AG20443 (cell line): ENCODE measurements at places on chromosomes 16 and 17.
A peak's percentile ranks its signal among the peaks of the same experiment; 100 is the strongest.

DNA sequence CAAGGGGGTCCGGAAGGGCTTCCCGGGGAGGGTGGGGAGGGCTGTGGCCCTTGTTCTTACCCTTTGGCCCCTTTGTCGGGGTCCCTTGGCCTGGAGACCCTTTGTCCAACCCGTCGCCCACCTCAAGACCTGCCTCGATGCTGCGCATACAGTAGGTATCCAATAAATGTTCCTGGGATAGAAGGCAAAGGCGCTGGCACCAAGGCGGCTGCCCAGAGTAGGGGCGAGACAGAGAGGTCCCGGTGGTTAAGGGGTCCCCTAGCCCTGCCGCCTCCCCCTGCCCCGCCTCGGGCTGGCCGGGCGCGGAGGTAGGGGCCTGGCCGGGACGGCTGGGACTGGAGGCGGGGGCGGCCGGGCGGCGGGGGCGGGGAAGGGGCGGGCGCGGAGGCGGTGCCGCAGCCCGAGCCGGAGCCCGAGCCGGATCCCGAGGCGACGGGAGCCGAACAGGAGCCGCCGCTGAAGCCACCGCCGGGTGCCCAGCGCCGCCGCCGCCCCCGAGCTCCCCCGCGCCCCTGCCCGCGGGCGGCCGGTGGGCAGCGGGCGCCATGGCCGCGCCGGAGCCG is at the start of gene NHERF2:
TSS of gene NHERF2 (plus strand) at position 442 of the 563 bp plus-strand sequence. CDS start at position 546, 104 bp downstream.
- DNase-seq: peak; percentile 81

- DNase-seq: peak; percentile 70
Observed at GRCh38 chr17:28896884-28897768, at the start of gene FLOT2. TSS of gene FLOT2 (minus strand) at chr17:28897733. CDS start at chr17:28897574, 159 bp downstream.

DNA sequence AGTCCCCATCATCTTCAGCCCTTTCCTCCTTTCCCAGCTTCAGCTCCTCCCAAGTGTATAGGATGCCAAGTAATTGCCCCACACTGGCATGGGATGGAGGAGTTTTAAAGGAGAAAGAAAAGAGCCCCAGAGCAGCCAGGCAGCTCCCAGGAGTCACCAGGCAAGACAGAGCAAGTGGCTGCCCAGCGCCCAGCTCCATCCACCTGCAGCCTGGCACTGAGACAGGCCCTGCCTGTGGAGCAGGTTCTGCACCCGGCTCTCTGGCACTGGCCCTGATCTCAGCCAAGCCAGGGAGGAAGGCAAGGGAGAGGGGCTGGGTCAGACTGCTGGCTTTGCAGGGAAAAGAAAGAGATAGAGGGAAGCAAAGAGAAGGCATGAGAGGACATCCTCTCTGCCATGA is 21.7 kb downstream of the FOXN1 start:
- DNase-seq: no peak

GRCh38 chr16:27739606-27740357 is 189.8 kb downstream of the KATNIP start:
- no peak for DNase-seq

DNA sequence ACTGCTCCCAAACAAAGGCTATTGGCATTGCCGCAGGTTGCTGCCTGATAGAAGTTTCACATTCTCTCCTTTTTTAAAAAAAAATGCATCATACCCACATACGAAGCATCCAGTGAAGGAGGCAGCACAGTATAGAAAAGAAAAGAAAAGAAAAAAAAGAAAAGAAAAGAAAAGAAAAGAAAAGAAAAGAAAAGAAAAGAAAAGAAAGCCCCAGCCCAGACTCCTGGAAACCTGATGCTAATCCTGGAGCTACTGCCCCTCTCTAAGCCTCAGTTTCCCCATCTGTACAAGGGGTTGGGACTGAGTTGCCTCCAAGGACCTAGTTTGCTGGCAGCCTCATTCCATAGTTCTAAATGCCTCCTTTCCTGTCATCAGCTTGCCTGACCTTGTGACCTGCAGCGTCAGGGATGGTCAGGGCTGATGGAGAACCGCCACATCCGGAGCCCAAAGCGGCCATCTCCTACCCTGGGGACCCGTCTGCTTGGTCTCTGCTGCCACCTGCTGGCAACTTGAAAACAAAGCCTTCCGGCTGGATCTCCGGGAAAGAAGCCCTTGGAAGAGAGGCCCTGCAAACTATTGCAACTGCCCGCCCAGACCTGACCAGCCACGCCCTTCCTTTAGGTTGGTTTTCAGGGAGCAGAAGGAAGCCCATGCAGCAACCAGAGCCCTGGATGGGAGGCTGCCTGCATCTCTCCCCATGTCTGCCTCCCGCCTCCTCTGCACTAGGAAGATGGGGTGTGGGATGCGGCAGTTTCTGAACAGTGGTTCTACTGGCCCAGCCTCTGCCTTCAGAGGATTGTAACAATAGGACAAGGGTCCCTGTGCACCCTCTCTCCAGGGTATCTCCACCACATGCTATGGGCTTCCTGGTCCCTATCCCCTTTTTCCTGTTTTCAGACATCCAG is 13.0 kb downstream of the AIPL1 start:
- DNase-seq: peak; percentile 93

GRCh38 chr16:78823027-78823426 is 723.6 kb downstream of the WWOX start:
- DNase-seq: no peak

- no peak for DNase-seq
Observed at GRCh38 chr17:77846531-77847085, 111.9 kb upstream of the TNRC6C start.

- no peak for DNase-seq
Observed at GRCh38 chr17:39772415-39772814, 34.7 kb downstream of the GRB7 start.

DNA sequence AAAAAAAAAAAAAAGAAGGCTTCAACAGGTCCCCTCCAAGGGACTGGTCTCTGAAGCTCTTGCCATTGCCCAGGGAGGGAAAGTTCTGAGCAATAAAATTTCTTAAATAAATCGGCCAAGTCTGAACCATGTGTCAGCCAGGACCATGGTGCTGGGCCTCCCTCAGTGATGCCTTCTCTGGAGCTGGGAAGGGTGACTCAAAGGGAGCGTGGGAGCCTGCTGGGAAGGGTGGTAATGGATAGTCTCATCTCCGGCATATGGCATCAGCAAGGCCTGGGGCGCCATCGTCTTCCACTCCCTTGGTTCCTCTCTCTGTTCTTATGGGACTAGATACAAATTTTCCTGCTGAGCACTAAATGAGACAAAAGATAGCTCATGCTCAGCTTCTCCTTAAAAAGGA is 2.3 kb downstream of the VKORC1 start:
- DNase-seq: no peak

- no peak for DNase-seq
Observed at GRCh38 chr16:20598832-20599469, 22.8 kb upstream of the ACSM2B start.

- DNase-seq: peak; percentile 69
Observed at GRCh38 chr17:79749156-79749815, 18.5 kb downstream of the ENPP7 start.

DNA sequence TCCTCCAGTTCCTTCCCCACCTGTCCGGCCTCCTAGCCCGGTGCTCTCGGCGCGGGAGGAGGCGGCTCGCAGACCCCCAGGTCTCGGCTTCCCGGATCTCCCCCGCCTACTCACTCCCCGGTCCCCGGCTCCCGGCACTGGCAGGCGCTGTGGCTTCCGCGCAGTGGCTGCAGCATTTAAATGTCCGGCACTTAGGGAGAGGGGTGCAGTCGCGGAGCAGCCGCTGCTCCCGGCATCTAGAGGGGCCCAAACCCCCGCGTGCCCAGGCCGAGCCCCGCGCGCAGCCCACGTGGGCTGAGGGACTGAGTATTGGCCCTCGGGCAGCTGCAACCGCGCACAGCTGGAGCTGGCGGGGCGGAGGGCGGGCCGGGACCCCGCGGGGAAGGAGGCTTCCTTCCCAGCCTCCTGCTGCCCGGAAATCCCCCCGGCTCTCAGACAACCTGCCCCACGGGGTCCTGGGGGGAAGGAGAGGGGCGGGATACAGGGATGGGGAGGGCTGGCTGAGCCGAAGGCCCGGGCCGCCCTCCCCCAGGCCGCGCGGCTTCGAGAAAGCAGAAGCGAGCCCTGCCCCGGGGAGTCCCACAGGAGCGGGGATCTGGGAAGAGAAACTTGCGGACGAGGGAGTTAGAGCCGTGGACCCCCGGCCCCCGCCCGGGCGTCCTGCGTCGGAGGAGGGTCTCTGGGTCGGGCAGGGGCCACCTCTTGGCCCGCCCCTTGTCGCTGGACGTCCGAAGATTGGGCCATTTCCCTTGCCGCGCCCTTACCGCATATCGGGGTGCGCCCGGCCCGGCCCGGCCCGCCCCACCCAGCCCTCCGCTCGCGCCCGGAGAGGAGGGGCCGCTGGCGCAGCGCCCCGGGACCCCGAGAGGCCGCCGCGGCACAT is at the start of gene MMP25:
TSS of gene MMP25 (plus strand) at position 804 of the 883 bp plus-strand sequence. CDS start 357 bp downstream, outside the sequence.
- no peak for DNase-seq

DNA sequence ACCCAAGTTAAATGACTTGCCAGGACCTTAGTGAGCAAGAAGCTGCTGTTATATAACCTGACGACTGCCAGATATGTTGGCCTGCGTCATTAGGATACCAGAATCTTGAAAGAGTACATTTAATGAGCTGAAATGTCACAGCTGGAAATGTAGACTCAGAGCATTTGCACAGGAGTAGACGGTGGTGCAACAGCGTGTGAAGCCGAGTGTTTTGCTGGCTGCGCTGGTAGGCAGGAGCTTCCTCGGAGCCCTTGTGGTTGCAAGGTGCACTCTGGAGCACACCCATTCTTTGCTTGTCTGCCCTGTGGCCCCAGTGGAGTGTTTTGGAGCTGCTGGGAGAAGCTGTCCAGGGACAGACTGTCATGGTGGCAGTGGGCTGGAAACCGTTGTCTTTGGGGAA is 79.3 kb downstream of the BANP start:
- no peak for DNase-seq

DNA sequence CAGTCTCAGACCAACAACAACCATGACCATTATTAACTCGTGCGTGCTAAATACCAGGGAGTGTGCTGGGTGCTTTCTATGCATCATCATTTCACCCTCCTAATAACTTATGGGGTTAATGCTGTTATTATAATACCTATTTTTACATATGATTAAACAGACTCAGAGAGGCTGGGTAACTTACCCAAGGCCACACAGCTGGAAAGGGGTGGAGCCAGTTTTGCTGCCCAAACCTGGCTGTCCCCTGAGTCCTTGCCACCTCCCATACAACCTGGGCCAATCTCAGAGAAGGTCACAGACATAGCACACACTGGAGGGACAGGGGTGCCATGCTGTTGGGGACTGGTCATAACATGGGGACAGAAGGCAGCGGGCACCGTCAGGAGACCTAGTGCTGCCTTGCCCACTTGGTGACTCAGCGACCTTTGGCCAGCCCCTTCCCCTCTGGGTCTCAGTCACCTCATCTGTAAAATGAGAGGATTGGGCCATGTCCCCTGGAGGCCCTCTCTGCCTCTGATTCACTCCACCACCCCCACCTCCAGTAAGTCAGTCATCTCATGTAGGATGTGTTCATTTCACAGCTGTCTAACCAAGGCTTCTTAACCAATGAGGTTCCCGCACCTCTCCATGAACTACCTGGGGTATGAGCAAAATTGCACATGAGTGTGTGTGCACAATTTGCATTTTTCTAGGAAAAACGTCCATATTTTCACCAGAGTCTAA is 11.4 kb upstream of the FADS6 start:
- no peak for DNase-seq

DNA sequence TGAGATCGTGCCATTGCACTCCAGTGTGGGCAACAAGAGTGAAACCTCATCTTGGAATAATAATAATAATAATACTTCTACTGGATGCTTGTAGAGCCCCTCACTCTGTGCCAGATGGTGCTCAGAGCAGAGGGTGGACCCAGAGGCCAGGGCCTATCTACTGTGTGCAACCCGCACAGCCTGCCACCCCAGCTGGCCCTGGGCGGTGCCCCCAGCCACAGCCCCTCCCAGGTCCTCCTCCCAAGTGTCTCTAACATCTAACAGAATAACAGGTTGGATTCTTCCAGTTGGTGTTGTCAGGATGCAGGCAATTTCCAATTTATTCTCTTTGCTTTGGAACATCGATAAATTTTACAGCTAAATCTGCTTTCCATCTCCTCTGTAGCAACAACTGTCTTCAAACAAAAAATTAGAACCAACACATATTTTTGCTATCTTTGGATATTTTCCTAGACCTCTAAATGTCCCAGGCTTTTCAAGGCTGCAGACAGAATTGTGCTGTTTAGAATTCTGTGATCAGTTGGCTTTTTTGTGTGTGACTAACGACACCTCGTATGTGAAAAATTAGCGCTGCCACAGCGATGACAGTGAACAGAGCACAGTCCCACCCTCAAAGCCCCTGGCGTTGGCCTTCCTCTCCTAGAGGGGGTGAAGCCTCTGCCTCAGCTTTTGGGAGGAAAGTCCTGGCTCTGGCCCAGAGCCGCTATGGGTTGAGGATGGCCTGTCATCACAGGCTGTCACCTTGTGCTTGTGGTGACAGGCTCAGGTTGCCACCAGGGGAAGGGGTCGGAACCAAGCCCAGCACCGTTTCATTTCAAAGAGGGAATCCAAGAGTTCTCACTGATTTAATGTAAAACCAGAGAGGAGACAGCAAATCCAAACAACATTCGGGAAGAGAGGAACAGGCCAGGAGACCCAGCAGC is 7.6 kb upstream of the EVPL start:
- DNase-seq: no peak

DNA sequence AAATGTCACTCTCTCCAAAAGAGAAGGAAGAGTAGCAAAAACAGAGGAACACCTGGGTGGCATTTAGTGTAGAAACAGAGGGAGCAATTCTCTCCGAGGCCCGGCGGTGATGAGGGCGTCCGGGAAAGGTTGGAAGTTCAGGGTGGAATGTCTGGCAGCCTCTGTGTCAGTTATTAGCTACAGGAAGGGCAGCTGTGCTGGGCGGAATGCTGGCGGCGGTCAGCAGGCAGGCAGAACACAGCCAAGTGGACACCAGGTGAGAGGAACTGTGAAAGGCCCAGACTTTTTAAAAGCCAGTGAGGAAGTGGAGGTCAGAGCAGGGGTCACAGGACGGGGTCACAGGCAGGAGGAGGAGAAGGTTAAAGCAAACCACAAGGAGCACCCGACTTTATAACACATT is 238.1 kb downstream of the NTN1 start:
- no peak for DNase-seq

DNA sequence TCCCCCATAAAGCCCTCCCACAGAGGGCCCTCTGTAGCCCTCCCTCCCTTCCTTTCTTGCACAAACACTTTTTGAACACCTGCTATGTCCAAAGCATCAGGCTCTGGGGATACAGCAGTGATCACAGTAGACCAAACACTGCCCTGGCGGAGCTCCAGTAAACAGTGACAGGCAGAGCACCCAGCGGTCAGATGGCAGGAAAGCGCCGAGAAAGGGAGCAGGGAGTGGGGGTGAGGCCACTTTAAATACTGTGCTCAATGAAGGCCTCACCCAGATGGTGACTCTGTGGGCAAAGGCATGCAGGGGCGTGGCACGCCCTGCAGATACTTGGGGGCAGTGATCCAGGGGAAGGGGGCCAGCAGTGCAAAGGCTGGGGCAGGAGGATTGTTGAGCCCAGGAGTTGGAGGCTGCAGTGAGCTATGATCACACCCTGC is 7.6 kb downstream of the PRR29 start:
- DNase-seq: peak; percentile 52

GRCh38 chr16:89317101-89317671 is 99.7 kb downstream of the ZNF778 start:
- no peak for DNase-seq

- no peak for DNase-seq
Observed at GRCh38 chr17:48001197-48001596, 30.3 kb downstream of the CDK5RAP3 start.
